ENCODE measurements at places on chromosomes 7 and 10. TPM values are rescaled to one million over a fixed set of nuclear protein-coding genes. Genes with fewer than 3 reads are reported as not detected.

SPDYE5 gene
- not detected for total RNA-seq

MBLAC1 gene
- 1.2 TPM for total RNA-seq

GRCh38 chr10:1504940-1505339 lies 232.4 kb downstream of the ADARB2 start:
- no peak for DNase-seq

DNA sequence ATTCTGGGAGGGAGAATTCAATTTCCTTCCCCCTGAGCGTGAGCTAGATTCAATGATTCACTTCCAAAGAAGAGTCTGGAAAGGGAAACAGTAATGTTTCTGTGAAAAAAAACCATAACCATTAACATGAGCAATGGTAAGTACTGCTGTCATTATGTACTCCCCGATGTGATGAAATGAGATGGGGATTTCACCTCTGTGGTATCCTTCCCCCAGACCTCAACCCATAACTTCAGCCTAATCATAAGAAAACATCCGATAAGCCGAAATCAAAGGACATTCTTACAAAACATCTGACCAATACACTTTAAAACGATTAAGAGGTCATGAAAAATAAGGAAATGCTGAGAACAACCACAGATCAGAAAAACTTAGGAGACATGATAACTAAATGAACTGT lies 27.2 kb downstream of the EZH2 start:
- peak; percentile 43 for DNase-seq

DNA sequence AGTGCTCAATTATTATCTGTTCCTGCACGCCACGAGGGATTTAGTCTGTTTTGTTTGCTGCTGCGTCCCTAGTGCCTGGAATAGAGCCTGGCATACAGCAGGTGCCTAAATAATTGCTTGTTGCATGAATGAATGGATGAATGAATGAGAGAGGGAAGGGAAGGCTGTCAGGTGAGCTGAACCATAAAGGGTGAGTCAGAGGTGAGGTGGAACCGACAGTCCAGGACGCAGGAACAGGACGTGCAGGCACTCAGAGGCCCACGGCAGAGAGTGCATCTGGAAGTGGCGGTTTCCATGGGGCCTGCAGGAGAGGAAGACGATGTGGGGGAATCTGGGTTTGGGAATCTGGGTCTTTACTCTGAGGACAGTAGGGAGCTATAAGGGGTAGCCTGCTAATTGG lies 17.7 kb upstream of the PPIF start:
- DNase-seq: peak; percentile 63

- peak; percentile 1 for DNase-seq
These were observed 845.0 kb downstream of the CNTNAP2 start for GRCh38 chr7:146961617-146962016.

DNA sequence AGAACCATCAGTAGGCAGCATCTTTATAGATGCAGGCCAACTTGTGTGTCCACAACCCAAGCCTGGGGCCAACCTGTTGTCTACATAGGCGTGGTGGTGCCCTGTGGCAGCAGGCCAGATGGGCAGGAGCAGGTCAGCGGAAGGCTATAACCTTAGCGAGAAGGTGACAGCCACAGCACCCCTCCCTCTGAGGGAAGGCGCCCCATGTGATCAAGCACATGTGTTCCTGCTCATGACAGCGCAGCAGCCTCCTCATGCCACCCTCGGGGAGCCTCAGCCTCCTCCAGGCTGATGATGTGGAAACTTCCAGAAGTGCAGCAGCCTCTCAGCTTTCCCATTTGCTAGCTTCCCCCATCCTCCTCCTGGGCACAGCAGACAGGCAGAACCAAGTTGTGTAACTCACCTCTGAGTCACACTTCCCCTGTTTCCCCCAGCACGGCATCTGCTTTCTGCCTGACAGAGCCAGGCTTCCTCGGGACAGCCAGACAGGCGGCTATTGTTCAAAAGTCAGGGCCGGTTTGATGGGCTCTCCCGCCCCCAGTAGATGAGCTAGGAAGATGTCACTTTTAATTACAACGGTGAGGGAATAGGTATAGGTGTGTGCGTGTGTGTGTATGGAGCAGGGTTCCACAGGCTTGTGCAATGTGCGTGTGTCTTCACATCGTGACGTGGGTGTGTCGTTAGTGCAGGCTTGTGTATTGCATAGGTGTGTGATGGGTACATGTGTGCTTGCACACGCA lies 312.0 kb upstream of the ZMIZ1 start:
- DNase-seq: peak; percentile 97

- DNase-seq: no peak
These were observed 181.2 kb upstream of the NOBOX start for GRCh38 chr7:144584726-144585125.
